Activated CD4-positive, alpha-beta T cell treated with anti-CD3 and anti-CD28 coated beads for 48 hours (primary cell): ENCODE measurements at places on chromosomes 12 and 14.

DNA sequence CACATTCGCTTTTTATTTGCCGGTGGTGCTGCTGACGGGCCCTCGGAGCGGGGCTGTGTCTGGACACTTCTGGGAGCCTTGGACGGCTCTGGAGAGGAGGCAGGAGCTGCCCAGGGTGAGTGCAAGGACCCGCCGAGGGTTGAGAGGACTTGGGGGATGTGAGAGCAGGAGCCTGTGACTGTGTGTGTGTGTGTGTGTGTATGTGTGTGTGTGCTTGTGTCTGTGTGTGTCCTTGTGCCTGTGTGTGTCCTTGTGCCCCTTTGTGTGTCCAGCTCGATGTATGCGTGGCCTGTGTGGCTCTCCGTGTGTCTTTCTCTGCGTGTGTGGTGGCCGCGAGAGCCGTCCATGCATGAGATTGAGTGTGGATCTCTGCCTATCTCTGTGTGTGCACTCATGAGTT lies 179.6 kb upstream of the MYL2 start:
- no peak for DNase-seq

- DNase-seq: no peak
These were observed 155.2 kb downstream of the TTC7B start for GRCh38 chr14:90660865-90661570.

GRCh38 chr12:47967461-47968321 lies 4.3 kb downstream of the TMEM106C start:
- DNase-seq: no peak

DNA sequence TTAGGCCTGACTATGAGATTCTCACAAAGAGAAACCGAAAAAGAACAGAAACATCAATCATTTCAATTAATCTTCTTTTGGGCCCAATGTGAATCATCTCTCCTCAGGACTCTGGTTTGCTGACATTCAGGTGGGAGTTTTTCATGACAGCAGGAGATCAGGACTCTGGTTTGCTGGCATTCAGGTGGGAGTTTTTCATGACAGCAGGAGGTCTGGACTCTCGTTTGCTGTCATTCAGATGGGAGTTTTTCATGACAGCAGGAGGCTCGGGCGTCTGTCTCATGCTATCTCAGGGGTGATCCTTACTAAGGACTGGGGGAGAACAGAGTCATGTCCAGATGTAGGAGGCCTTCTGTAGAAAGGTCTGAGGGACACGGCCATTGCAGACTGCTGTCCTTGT lies 40.1 kb upstream of the PARP11 start:
- DNase-seq: peak; percentile 34

DNA sequence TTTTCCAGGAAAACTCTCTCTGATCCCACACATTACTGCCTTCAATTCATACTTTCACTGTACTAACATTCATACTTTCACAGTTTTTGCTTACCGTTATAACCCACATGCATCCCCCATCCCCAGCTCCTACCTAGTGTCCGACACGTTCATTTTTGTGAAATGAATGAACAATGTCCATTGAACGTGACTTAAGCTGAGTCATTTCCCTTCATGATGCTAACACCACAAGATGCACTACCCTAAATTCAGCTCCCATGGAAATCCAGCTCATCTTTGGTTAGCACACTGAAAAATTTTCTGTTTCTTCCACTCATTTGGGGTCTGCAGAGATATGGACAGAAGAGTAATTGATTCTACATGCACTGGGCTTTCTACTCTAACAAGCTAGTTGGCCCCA lies 84.7 kb downstream of the GALNT4 start:
- DNase-seq: no peak

DNA sequence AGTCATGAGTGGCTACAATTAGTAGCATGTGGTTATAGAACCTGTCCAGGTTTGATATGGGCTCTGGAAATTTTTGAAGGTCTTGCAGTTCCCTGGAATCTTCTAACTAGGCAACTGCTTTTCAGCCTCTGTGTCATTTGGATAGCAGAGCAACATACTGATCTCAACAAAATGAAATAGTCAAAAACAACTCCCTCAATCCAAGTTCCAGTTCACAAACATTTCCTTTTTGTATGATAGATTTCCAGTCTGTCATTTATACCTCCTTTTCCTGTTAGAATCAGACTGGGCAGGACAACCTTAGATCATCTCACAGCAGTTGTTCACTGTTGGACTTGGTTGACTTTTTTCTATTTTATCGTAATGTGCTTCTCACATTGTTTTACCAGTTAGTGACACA lies 442.1 kb upstream of the PDE3A start:
- DNase-seq: no peak

- DNase-seq: no peak
These were observed 900.9 kb downstream of the FLRT2 start for GRCh38 chr14:86430853-86431252.

GRCh38 chr12:111532751-111533150 lies 66.4 kb downstream of the ATXN2 start:
- DNase-seq: no peak

GRCh38 chr12:24979329-24979728 lies 30.4 kb upstream of the BCAT1 start:
- no peak for DNase-seq
